ENCODE measurements at places on chromosomes 6 and 20. TPM values are rescaled to one million over a fixed set of nuclear protein-coding genes. Genes with fewer than 3 reads are reported as not detected.

The DBNDD2 gene
- 3.5 TPM for total RNA-seq

The SNAI1 gene
- total RNA-seq, result 0.56 TPM

The MPIG6B gene
- 0.28 TPM for total RNA-seq

The MAP1LC3A gene
- total RNA-seq, result 10.7 TPM

The SLX4IP gene
- total RNA-seq, result 4.4 TPM

The CFAP206 gene
- 1.4 TPM for total RNA-seq

Measured in regular cardiac myocyte (primary cell).